ENCODE measurements at places on chromosomes 2 and 18.
A peak's percentile ranks its signal among the peaks of the same experiment; 100 is the strongest.

- DNase-seq, result no peak
Observed at GRCh38 chr18:31624892-31625640, 33.4 kb downstream of the TTR start.

- no peak for DNase-seq
Observed at GRCh38 chr2:241200822-241201395, 12.4 kb downstream of the ANO7 start.

DNA sequence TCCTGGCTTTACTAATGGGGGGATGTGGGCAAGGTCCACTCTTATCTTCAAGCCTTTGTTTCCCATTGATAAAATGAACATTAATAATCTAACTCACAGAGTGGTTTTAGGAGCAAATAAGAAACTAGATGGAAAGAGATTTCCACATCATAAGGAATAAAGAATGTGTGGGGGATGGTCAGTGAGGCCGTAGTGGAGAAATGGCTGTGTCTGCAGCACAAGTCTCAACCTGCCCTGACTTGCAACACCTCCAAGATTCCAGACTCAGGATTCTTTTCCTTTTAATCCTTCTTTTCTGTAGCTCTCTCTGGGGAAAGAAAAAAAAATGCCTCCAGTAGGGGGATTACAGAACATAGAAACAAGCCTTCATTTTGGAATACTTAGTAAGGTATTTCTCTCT, 124.2 kb upstream of the MEX3C start:
- peak; percentile 68 for DNase-seq

- peak; percentile 91 for DNase-seq
Observed at GRCh38 chr2:218367415-218368149, 10.9 kb downstream of the CATIP start.

DNA sequence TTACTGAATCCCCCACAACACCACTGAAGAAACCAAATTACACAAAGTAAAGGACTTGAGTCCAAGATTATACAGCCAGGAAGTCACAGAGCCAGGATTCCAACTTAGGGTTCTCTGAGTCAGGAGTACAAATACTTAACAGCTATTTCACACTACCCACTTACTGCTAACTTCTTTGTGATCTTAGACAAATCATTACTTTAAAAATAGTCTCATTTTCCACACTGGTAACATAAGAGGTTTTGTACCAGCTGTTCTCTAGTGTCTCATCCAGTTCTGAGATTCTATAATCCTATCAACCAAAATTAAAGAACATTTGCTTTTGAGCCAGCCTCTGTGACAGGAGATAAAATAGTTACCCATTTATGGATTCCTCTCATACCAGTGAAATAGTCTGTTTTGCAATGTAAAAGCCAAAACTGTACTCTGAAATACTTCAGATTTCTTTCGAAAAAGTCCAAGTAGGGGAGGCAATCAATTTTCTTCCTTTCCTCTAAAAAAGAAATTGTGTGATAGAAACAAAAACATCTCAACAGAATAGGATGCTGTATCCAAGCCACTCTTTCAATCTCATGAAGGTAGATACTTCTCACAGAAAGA, 157.6 kb downstream of the LRATD1 start:
- no peak for DNase-seq

GRCh38 chr2:236661762-236662110, 92.1 kb downstream of the ACKR3 start:
- no peak for DNase-seq

GRCh38 chr2:218622606-218623365, 15.1 kb downstream of the PLCD4 start:
- DNase-seq, result no peak

- DNase-seq, result no peak
Observed at GRCh38 chr18:28149810-28150420, 27.0 kb downstream of the CDH2 start.

GRCh38 chr18:6810191-6810590, 80.7 kb downstream of the ARHGAP28 start:
- DNase-seq, result no peak

- peak; percentile 89 for DNase-seq
Observed at GRCh38 chr2:36459725-36460137, 104.2 kb downstream of the CRIM1 start.

DNA sequence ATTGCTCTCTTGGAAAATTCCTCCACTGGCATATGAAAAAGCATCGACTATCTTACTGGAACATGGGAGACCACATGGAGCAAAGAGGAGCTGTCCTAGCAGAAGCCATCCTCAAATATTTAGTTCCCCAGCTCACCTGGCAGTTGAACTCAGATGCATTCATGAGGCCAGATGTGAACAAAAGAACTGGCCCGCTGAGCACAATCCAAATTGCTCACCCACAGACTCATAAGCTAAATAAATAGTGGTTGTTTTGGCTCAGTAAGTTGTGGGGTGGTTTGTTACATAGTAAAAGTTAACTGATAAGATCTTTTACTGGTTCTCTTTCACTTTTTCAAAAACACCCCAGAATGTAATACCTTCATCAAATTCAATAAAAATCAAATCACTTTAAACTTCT, 108.6 kb upstream of the CWC22 start:
- no peak for DNase-seq

DNA sequence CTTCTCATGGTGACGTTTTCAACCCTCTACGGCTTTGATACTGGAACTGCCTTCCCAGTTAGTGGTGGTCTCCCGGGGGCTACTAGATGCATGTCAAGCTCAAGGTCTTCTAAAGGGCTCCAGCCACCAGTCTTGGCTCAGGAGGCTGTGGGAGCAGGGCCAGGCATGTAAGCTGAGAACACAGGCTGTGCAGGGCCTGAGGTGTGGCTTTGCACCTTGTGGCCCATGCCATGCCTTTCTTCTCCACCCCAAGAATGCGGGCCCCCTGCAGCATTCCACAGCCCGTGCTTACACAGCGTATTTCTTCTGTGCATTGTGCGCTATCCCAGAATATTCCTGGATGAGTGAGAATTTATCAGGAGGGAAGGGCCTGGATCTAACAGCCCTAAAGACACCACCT, 144.9 kb downstream of the SEPTIN10 start:
- DNase-seq, result no peak

DNA sequence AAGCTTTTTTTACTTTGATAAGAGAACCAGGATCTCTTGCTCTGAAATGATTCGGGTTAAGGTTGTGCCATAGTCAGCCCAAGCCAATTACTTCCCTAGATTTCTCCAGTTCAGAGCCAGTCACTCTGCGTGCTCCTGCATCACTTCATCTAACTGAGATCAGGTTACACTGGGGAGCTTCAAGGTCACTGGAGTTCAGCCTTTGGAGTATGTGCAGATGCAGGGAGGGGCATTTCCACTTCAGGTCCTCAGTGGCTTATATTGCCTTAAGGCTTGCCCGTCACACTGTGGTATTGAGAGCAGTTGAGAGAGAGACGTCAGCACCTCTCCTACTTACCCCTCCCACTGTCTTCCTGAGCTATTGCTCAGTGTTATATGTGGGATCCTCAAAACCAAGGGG, 317.8 kb downstream of the EPHA4 start:
- peak; percentile 48 for DNase-seq

GRCh38 chr18:63994783-63995399, 25.0 kb downstream of the SERPINB8 start:
- DNase-seq, result no peak

- DNase-seq, result no peak
Observed at GRCh38 chr2:96150007-96150640, 4.9 kb upstream of the DUSP2 start.

- DNase-seq, result no peak
Observed at GRCh38 chr2:226474131-226474530, 325.5 kb downstream of the IRS1 start.

GRCh38 chr2:205679410-205680009, 2.8 kb upstream of the NRP2 start:
- peak; percentile 60 for DNase-seq

GRCh38 chr18:55573386-55573785, 14.6 kb downstream of the TCF4 start:
- DNase-seq, result no peak

DNA sequence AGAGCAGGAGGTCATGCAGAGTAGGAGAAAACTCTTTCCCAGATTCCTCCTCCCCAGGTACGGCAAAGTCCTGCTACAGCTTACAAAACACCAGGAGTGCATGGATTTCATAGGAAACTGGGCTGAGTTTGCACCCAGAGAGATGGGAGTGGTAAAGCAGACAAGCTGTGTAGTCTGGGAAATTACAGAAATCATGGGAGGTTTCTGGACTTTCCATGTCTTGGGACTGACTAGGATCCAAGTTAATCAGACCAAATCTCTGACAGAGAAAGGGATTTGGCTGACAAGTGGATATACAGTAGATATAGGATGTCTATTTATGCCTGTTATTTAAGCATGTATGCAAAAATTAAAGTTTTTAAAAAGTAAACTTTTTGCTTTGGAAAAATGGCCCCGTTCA, 205.4 kb upstream of the ACVR2A start:
- DNase-seq, result no peak

GRCh38 chr2:75360945-75361344, 161.6 kb upstream of the TACR1 start:
- DNase-seq, result no peak

GRCh38 chr18:50706199-50706598, 113.6 kb downstream of the MRO start:
- no peak for DNase-seq

DNA sequence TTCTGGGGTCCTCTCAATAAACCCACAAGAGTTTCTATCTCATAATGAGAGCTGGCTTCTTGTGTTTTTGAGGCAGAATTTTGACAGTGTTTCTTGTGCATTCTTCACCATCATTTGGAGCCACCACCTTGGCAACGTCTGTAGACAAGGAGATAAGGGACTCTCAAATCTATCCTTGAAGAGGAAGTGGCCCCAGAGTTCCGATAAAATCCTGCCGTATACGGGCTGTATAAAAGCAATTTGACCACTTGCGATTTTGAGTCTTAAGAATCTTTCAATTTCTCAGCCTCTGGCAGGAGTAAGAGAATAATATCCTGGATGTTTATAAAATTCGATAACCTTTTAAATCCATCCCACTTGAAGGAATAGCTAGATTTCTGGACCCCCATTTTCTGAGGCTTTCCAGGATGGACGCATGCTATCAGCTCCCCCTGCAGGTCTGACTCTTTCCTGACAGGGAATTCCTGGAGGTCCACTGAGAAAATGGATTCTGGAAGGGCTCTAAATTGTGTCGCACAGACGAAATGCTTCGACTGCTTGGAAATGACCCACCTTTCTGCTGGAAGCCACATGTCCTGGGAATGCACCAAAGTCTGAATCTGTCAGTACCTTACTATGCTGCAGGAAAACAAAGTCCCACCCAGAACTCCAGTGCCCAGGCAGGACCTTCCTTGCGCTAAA, 54.1 kb downstream of the E2F6 start:
- peak; percentile 54 for DNase-seq

DNA sequence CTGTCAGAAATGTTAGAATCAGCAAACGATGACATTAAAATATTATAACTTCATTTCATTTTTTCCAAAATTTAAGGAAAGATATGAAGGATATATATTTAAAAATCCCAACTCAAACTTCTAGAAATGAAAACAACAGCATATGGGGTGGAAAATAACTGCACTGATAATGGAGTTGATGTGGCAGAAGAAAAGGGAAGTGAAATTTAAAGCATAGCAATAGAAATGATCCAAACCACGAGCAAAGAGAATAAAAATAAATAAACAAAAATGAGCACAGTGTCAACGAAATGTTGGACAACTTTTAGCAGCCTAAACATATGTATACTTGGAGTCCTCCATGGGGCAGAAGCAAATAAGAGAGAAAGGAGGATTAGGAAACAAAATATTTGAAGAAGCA, 280.2 kb downstream of the KCNJ3 start:
- no peak for DNase-seq

DNA sequence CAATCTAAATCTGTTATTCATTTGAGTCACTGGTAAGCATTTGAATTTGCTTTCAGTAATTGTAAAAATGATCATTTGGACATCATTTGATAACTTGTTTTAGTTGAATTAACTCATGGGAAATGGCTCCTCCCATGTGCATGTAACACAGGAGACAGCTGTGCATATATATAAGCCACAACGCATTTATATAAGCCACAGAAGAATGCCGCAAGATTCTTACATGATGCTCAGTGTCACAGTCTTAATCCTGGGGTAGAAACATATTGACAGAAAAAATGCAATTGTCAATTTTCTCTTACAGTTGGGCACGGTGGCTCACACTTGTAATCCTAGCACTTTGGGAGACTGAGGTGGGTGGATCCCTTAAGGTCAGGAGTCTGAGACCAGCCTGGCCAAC, 13.3 kb upstream of the IAH1 start:
- no peak for DNase-seq

DNA sequence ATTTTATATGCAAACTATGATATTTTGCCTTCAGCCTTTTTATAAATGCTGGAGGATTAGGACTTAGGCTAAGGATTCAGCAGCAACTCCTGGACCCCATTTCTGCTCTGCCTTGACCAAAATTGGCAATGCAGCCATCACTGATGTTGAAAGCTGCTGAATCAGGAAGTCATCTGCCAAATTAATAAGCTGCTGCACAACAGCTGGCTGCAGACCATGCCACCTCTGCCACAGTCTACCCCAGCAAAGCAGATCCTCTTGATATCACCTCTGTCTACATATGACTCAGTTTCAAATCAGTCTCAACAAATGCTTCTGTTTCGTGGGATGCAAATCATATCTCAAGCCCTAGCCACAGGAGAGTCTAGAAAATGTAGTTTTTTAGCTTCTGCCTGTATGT, 7.1 kb upstream of the SOS1 start:
- DNase-seq, result no peak

GRCh38 chr2:207046724-207047123, 107.4 kb downstream of the CPO start:
- no peak for DNase-seq

DNA sequence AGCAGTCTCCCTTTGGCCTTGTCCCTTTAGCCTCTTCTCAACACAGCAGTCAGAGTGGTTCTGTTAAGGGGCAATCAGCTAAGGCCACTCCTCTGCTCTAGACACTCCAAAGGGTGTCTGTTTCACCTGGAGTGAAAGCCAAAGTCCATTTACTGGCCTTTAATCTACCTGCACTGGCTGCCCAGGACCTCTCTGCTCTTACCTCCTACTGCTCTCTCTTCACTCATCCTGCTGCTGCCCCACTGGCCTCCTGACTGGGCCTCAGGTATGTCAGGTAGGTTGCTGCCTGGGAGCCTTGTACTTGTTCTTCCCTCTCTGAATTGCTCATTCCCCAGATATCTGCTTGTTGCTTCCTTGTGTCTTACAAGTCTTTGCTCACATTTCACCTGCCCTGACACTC, 68.2 kb downstream of the PIKFYVE start:
- DNase-seq, result peak; percentile 39
